Osteoblast (primary cell): ENCODE measurements at places on chromosomes 16 and 17. TPM values are rescaled to one million over a fixed set of nuclear protein-coding genes. Genes with fewer than 3 reads are reported as not detected.

DNA sequence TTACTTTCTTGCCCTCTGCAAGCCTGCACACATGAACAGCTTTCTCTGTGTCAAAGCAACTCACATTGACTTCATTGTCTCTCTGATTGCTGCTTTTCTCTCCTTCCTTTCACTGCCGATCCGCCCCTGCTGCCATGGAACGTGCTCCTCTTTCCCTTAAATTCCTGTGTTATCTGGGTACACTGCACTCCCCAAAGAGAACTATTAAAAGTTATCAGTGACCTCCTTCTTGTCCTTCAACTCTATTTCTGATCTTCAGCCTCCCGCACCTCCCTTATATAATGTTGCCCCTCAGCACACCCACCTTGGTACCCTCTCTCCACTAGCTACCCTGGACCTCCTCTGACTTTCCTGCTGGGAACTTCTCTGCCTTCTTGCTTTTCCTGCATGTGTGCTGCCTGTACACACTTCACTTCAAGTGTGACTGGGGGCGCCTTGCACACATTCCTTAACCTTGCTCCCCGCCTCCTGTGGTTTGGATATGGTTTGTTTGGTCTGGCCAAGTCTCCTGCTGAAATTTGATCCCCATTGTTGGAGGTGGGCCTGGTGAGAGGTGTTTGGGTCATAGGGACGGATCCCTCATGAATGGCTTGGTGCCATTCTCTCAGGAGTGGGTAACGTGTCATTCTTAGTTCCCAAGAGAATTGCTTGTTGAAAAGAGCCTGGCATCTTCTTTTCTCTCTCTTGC lies 26.7 kb upstream of the PMP22 start:
- no peak for DNase-seq

DNA sequence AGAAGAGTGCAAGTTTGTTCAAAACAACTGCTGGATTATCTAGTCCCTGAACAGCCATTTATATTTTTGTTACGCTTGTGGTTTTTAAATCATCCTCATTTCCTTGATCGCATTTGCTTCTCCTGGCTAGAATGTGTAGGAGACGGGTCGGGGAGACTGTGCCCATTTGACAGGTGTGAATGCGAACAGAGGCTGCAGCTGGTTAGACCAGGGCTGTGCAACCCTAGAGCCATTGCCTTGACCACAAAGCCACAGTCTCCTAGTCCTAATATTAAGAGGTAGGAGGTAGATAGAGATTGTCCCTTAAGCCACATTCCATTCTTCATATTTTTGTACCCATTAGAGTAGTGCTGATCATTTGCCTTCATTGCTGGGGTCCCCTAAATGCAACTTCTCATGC lies 639.1 kb downstream of the WWOX start:
- DNase-seq = no peak

Gene FOXF1
- total RNA-seq = not detected in 2 replicates

GRCh38 chr16:88686439-88687253 lies at the start of gene SNAI3:
Gene SNAI3, minus strand, starts transcription at chr16:88686507. Its CDS starts 101 bp downstream, at chr16:88686406.
- peak; percentile 95 for DNase-seq

- DNase-seq = no peak
These were observed 137.6 kb downstream of the RBFOX3 start for GRCh38 chr17:79473111-79473875.

DNA sequence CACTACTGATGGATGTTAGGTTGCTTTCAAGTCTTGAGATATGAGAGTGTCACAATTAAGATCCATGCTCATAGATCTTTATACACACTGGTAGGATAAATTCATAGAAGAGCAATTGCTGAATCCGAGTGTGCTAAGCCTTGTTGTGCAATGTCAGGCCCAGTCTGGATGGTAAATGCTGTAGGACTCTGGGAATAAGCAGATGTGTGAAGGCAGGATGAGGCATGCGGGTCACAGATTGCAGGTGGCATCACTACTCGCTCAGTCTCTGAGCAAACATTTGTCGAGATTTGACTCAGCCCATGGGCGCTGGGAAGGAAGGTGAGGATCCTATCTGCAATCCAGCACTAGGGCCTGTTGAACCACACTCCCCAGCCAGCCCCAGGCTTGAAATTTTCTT lies 40.7 kb downstream of the TMEM186 start:
- no peak for DNase-seq

DNA sequence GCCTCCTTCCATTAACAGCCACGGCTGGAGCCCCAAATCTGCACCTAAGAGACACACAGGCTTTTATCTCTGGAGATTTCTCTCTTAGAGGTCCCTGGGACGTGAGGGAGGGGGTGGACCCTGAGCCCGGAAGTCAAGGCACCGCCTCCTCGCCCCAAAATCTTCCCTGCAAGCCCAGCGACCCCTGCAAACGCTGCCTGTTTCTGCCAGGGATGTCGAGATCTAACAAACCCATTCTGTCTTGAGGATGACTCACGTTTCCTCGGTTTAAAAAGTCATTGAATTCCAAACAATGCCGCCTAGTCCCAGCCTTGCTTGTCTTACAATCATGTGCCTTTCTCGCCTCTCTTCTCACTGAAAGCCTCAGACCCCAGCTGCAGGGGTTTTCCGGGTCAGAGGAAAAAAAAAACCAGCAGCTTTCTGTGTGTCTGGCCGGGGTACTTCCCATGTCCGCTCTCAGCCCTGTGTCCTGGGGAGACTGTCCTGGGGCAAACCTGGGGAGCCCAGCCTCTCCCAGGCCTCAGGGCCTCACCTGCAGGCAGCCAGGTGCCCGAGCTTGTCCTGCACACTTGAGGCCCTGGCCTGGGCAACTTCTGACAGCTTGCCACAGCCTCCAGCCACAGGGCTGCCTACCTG lies 15.4 kb downstream of the ARL2BP start:
- peak; percentile 98 for DNase-seq

- no peak for DNase-seq
These were observed 3.4 kb downstream of the MTSS2 start for GRCh38 chr16:70682239-70683145.

DNA sequence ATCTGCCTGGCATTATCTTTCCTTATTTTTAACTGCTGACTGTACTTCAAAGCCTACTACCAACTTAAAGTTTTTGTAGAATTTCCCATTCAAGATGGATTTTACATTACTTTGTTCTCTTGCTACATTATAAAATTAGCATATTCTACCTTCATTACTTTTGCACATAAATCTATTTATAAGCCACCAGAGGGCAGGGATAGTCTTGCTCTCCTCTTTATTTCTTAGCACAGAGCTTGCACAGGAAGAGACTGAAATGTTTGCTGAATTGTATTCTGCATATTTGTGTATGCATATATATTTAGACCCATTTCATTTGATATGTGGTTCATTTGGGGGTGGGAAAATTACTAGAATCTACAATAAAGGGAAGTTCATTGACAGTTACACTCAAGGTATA lies 108.0 kb downstream of the SKAP1 start:
- peak; percentile 63 for DNase-seq
